ENCODE measurements at places on chromosomes 1 and 21. TPM values are rescaled to one million over a fixed set of nuclear protein-coding genes. Genes with fewer than 3 reads are reported as not detected.

COL8A2 gene
- 0.06 TPM for total RNA-seq

MTARC1 gene
- total RNA-seq, result 12.0 TPM

IVL gene
- total RNA-seq, result 0.35 TPM

ASTN1 gene
- 0.23 TPM for total RNA-seq

CFHR3 gene
- total RNA-seq, result not detected

PTAFR gene
- 2.7 TPM for total RNA-seq

RSPH1 gene
- 1.8 TPM for total RNA-seq

MYBPH gene
- not detected for total RNA-seq

FCN3 gene
- total RNA-seq, result not detected

KCNJ9 gene
- total RNA-seq, result not detected

LPAR3 gene
- 1.2 TPM for total RNA-seq

ASB17 gene
- total RNA-seq, result not detected

CRNN gene
- total RNA-seq, result not detected

CELA3B gene
- not detected for total RNA-seq

SH2D1B gene
- total RNA-seq, result 0.07 TPM

MPL gene
- total RNA-seq, result not detected

TMEM39B gene
- 1.2 TPM for total RNA-seq
